NCI-H2081 treated with DMSO at 0.1 percent for 48 hours (cell line): ENCODE measurements at places on chromosomes 11 and 22.

GRCh38 chr11:26960281-26960680 is 33.6 kb upstream of the FIBIN start:
- no peak for DNase-seq

DNA sequence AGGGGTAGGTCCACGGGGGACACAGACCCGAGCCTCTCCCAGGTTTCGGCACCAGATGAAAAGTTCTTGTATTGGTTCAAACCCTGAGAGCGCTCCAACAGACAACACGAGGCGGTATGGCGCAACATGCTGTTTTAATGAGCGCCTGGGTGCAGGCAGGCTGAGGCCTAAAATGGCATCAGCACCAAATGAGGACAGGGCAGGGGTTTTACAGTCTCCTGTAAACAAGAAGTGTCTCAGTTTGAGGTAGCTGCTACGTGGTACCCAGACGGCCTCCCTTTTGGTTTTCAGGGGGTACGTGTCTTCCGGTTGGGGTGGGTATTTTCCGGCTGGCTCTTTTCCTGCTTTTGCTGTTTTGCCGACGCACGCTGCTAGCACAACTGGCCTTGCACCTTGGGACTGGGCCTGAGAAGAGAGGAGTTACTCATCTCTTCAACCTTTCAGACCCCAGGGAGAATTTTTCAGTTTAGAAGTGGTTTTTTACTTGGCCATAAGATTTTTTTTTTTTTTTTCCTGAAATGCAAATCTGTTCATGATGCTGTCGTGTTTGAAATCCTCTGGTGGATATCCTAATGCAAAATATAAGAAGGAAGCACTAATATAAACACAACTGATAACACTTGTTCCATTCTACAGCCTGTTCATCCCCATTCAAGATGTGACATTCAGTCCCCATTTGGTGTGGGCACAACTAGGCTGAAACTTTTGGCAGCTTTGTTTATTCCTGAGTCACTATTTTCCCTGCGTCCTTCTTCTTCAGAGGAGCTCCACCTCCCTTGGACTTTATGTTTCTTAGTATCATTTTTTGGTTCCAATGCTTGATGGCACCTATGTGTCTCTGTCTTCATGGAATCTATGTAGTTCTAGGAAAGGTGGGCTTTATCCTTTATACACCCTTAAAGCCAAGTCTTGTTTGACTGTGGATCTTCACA is 6.5 kb downstream of the PPFIBP2 start:
- no peak for DNase-seq

DNA sequence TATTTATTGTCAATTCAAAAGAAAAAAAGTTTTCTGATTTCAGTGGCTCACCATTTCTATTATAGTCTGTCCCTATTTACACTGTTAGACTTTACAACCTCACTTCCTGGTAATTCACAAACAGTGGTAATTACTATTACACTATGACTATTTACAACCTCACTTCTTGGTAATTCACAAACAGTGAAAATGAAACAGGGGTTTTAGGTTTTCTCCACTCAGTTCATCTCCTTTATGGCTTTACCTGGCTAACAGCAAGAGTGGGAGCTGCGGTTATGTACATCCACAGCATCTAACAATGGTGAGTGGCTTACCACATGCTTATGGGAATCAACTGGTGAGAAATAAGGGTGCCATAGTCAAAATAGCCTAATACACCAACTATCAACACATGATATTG is 166.4 kb downstream of the CASP12 start:
- DNase-seq: no peak

- DNase-seq: no peak
These were observed 43.4 kb downstream of the OTOG start for GRCh38 chr11:17590463-17590862.

DNA sequence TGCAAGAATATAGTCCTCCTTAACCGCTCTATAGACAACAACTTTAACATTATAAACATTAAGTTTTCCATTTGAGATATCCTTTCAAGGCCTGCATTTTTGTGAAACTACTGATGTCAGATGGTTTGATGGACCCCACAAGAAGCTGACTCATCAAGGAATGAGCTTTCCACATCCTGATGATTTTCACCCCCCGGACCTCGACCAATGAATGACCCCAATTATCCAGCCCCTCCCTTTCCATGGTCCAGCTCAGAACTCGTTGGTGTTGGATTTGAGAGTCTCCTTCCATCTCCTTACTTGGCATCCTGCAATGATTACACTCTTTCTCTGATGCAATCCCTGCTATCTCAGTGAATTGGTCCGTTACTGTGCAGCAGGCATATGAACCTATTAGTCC is 31.8 kb upstream of the GUCY1A2 start:
- no peak for DNase-seq
